Motor neuron (in vitro differentiated cells): ENCODE measurements at places on chromosomes 12 and 14.

- no peak for ATAC-seq
These were observed 83.5 kb upstream of the C14orf180 start for GRCh38 chr14:104496095-104496494.

GRCh38 chr12:109987615-109988014 lies 8.6 kb downstream of the GIT2 start:
- ATAC-seq, result no peak

DNA sequence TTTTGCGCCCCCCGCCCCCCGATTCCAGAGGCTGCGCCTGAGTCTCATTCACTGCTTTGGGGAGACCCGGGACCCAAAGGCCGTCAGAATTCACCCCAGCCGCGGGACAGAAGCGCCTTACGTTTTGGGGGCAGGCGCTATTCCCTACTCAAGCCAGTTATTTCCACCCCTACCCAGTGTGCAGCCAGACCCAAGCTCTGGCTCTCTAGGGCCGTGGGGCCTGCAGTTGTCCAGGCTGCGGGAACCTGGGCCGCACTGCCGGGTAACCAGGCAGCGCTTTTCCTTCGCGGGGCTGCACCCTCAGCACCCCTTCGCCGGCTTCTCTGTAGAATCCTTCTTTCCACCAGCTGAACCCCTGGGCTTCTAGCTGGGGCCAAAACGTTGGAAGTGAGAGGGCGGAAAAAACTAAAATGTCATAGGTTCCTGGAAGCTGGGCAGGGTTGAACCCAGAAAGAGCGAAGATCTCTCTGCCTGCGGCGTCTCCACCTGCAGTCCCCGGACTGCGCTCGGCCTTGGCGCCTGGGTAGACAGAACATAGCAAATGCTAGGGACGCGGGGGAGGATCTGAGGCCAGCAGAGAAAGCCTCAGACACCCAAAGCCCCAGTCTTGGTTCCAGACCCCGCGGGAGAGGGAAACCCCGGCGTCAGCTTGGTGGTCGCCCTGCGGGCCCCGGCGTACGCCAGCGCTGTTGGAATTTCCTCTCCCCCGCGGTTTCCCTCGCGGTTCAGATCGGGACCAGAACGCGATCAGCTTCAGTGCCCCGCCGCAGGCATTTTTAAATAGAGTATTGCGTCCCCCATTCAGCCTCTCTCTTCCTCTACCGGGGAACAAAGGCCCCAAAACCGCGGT lies 18.3 kb downstream of the TBX3 start:
- no peak for ATAC-seq

DNA sequence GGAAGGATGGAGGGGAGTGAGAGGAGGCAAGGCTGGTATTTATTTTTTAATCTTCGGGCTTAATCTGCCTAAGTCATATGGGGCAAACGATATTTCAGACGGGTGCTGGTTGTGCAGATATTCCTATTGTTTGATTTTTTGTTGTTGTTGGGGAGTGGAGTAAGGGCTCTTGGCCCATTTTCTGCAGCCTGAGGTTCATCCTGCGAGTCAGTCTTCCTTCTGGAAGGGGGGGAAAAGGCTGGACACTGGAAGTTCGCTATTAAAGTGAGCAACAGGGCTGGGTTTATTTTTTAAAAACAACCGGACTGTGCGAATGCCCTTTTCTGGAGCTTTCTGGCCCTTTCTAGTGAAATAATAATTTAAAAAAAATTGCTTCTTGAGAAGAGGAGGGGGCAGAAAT lies 2.3 kb downstream of the NRXN3 start:
- no peak for ATAC-seq

GRCh38 chr14:82362452-82362851 lies 828.8 kb upstream of the SEL1L start:
- no peak for ATAC-seq

DNA sequence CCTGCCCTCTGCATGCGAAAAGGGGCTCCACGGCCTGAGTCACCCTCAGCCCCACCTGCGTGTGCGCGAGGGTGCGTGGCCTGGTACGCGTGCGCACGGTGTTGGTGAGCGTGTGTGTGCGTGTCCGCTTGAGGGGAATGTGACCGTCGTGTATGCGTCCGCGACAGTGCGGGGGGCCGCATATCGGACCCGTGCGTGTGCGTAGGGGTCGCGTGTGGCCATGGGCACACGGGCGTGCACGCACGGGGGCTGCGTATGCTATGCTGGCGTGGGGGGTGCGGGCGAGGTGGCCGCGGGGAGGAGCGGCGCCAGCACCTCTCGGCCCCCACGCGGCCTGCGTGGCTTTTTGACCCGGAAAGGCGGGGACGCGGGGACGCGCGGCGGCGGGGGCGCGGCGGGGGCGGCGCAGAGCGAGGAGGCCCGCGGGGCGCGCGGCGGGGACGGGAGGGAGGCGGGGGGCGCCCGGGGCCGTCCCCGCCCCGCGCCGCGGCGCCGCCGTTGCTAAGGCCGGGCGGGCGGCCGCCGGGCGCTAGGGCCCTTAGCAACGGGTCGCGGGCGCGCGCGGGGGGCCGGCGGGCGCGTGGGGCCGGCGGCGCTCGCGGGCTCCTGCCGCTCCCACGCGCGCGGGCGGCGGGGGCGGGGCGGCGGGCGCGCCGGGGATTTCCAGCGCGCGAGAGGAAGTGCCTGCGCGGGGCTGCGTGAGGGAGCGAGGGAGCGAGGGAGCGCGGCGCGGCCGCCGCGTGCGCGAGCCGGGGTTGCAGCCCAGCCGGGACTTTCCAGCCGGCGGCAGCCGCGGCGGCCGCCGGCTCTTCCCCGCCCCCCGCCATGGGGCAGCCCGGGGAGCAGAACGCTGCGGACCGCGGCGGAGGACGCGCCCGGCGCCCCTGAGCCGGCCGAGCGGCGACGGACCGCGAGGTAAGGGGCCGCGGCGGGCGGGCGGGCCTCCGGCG lies at the start of gene TRAF3:
TSS of gene TRAF3 (plus strand) at position 689 of the 950 bp plus-strand sequence. CDS start 92,753 bp downstream, outside the sequence.
- peak; percentile 79 for ATAC-seq

DNA sequence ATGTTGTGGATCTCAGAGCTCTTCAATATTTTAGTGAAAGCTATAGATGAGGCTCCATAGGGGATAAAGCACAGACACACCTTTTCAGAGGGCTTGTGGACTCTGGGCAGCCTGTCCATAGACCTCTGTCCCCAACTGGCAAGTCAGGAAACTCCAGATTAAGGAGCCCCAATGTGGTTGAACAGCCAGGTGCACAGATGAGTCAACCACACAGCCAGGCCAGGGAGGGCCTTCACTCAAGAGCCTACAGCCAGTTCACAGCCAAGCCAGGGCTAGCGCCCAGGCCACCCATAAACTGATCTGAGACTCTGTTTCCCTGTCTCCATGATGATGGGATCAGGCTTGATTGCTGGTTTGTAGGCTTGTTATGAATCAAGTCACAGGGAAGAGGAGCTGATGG lies 1.0 kb upstream of the BDKRB2 start:
- no peak for ATAC-seq

DNA sequence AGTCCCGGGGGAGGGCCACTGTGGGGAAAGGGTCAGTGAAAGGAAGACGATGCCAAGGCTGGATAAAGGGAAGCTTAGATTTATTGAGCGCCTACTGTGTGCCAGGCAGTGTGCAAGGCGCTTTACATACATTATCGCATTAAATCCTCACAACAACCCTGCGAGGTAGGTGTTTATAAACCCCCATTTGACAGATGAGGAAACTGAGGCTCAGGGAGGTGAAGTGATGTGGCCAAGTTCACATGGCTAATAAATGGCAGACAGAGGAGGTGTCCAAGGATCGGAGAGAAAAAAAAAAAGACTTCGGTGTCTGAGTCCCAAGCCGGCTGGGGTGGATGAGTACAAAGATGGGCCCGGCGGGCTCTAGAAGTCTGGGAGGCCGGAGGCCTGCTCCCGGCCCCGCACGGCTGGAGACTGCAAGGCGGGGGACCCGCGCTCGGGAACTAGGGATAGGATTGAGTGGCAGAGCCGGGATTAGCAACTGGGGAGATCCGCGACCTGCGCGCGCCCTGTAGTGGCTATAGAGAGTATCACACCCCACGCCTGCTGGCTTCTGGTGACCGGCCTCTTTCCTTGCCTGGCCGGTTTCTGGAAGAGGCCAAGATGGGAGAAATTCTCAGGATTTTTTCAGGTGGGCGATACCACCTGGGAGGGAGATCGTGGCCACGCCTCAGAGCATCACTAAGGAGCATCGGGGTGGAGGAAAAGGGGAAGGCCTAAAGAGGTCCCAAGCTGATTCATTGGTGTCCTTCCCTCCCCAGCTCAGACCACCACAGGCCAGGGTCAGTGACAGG lies 3.9 kb downstream of the DDN start:
- peak; percentile 65 for ATAC-seq

DNA sequence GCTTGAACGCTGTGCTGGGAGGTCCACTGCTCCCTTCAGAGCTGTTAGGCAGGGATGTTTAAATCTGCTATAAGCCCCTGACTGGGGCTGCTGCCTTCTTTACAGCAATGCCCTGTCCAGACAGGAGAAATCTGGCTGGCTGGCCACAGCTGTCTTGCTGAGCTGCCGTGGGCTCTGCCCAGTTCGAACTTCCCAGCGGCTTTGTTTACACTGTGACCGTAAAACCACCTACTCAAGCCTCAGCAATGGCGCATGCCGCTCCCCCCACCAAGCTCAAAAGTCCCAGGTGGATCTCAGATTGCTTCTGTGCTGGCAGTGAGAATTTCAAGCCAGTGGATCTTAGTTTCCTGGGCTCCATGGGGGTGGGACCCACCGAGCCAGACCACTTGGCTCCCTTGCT lies 35.8 kb downstream of the CKAP4 start:
- no peak for ATAC-seq

- ATAC-seq, result no peak
These were observed 26.3 kb downstream of the SLC15A4 start for GRCh38 chr12:128797119-128798118.
